ENCODE measurements at places on chromosomes 3 and 15.

DNA sequence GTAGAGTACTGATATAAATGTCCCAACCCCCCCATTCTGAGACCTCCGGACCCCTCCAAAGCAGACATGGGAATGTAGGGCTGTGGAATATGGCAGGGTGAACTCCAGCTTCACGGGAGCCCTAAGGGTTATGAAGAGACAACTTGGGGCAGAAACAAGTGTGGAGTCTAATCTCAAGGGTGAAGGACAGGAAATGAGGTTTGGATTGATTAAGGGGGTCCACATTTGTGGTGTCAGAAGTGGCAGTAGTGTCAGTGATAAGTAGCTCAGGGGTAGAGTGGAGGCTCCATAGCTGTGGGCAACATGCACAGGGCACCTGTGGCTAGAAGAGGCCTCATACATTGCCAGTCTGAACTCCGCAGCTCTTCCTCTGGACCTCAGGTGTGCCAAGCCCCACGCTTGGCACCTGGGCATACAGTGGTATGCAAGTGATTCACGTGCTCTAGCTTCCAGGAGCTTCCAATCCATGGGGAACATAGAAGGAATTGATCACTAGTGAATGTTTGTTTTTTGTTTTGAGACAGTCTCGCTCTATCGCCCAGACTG is 4.1 kb upstream of the P4HTM start:
- no peak overlapping the region for H3K4me3 ChIP-seq
- DNase-seq, result no peak
- peaks cover 62% of the 10 kb centered on the region for H3K36me3 ChIP-seq
- H3K27ac ChIP-seq, result no peak overlapping the region
- H3K4me1 ChIP-seq, result peaks cover 8% of the 10 kb centered on the region

DNA sequence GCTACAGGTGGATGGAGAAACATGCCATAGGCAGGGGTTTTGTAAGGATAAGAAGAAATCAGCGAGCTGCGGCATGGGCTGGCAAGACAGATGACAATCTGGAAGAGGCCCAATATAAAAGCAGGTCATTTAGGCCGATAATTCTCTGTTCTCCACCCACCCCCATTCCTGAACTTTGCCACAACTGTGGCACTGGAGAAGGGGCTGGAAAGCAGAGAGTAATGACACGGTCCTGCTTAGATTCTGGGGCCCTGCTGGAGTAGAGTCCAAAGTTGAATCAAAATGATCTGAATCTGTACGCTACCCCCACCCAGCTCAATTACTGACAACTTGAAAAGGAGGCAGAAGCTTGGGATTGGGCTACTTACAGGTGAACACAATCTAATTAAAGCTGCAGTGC is 18.4 kb upstream of the BUB1B start:
- no peaks in the 10 kb centered on the region for H3K4me1 ChIP-seq
- H3K27ac ChIP-seq, result no peak overlapping the region
- no peak for DNase-seq

GRCh38 chr15:78913012-78913411 is 31.8 kb downstream of the CTSH start:
- H3K4me1 ChIP-seq, result peaks cover 84% of the 10 kb centered on the region
- DNase-seq, result no peak

- H3K4me1 ChIP-seq, result no peaks in the 10 kb centered on the region
- H3K4me3 ChIP-seq, result no peak overlapping the region
- no peak for DNase-seq
- no peak overlapping the region for H3K27ac ChIP-seq
- no peaks in the 10 kb centered on the region for H3K36me3 ChIP-seq
Observed at GRCh38 chr3:9194509-9195184, 54.8 kb downstream of the SRGAP3 start.

GRCh38 chr3:115099986-115100571 is 47.0 kb downstream of the ZBTB20 start:
- peak overlapping the region; percentile 50 for H3K4me3 ChIP-seq
- no peaks in the 10 kb centered on the region for H3K36me3 ChIP-seq
- peaks cover 22% of the 10 kb centered on the region for H3K4me1 ChIP-seq
- H3K27me3 ChIP-seq, result no peaks in the 10 kb centered on the region
- peak; percentile 41 for DNase-seq

DNA sequence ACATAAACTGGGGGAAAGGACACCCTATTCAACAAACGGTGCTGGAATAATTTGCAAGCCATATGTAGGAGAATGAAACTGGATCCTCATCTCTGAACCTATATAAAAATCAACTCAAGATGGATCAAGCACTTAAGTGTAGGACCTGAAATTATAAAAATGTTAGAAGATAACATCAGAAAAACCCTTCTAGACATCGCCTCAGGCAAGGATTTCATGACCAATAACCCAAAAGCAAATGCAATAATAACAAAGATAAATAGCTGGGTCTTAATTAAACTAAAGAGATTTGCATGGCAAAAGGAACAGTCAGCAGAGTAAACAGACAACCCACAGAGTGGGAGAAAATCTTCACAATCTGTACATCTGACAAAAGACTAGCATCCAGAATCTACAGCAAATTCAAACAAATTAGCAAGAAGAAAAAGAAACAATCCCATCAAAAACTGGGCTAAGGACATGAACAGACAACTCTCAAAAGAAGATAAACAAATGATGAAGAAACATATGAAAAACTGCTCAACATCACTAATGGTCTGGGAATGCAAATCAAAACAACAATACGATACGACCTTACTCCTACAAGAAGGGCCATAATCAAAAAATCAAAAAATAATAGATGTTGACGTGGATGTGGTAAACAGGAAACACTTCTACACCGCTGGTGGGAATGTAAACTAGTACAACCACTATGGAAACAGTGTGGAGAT is 408.7 kb downstream of the CNTN6 start:
- no peaks in the 10 kb centered on the region for H3K4me1 ChIP-seq
- no peak for DNase-seq
- no peaks in the 10 kb centered on the region for H3K27me3 ChIP-seq
- no peak overlapping the region for H3K27ac ChIP-seq
- H3K4me3 ChIP-seq, result no peak overlapping the region
- H3K36me3 ChIP-seq, result no peaks in the 10 kb centered on the region
